ENCODE measurements at places on chromosomes 2 and 18.

DNA sequence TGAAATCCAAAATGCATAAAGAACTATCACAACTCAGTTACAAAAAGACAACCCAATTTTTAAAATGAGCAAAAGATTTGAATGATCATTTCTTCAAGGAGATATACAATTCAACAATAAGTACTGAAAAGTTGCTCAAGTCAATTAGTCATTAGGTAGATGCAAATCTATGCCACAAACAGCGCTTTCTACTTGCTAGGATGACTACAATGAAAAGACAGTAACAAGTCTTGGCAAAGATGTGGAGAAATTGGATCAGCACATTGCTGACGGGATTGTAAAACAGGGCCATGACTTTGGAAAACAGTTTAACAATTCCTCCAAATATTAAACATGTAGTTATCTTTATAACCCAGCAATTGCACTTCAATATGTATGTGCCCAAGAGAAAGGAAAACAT is 166.3 kb upstream of the MC4R start:
- DNase-seq = no peak

GRCh38 chr18:22344445-22344844 is 73.3 kb downstream of the CTAGE1 start:
- no peak for DNase-seq

DNA sequence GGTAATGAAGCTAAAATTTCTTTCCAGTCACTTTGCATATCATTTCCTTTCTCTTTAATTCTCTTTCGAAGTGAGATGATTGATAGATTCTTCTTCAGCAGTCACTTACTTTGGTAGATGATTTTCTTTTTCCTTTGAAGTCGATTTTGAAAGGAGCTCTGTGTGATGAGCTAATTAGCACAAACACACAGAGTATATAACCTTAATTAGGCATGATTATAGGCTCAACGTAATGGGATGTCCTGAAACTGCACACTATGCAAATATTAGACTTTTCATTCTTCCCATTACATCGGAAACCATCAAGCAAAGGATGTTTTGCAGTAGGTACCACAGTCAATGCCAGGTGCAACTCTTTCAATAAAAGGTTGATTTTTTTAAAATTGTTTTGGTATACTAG is 6.4 kb upstream of the CTLA4 start:
- DNase-seq = no peak

DNA sequence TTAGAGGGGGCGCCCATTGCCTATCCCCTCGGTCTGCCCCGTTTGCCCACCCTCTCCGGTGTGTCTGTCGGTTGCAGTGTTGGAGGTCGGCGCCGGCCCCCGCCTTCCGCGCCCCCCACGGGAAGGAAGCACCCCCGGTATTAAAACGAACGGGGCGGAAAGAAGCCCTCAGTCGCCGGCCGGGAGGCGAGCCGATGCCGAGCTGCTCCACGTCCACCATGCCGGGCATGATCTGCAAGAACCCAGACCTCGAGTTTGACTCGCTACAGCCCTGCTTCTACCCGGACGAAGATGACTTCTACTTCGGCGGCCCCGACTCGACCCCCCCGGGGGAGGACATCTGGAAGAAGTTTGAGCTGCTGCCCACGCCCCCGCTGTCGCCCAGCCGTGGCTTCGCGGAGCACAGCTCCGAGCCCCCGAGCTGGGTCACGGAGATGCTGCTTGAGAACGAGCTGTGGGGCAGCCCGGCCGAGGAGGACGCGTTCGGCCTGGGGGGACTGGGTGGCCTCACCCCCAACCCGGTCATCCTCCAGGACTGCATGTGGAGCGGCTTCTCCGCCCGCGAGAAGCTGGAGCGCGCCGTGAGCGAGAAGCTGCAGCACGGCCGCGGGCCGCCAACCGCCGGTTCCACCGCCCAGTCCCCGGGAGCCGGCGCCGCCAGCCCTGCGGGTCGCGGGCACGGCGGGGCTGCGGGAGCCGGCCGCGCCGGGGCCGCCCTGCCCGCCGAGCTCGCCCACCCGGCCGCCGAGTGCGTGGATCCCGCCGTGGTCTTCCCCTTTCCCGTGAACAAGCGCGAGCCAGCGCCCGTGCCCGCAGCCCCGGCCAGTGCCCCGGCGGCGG is 1.7 kb downstream of the MYCN start:
- DNase-seq = no peak

DNA sequence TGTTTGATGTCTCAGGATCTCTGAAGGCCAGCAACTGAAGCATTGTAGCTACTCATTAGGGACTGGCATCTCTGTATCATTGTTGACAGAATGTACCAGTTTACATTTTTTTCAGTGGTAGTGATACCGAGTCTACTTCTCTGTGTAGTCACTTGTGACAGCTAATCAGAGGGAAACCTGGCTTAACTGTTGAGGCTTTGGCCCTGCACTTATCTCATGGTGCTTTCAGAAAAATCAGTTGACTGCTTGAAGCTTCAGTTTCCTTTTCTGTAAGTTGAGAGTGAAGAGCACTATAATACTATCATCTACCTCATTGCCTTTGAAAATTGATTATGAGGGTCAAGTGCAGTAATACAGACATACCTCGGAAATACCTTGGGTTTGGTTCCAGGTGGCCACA is 90.0 kb downstream of the COMMD1 start:
- no peak for DNase-seq

DNA sequence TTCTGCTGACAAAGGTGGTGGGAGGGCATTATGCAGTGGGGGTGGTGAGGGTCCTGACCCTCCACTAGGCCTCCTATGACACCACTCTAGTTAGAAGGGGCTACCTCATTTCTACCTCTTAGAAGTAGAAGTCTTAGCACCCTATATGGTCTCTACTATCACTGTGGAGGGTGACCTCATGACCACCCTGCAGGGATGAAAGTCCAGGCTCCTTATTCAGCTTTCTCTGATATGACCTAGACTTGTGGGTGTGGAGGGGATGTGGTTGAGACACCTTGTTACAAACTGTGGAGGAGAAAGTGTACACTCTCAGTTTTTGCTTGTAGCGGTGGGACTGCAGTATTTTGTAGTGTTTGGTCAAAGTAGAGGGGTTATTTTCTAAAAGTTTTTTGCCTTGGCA is 18.6 kb downstream of the TMEM182 start:
- no peak for DNase-seq

DNA sequence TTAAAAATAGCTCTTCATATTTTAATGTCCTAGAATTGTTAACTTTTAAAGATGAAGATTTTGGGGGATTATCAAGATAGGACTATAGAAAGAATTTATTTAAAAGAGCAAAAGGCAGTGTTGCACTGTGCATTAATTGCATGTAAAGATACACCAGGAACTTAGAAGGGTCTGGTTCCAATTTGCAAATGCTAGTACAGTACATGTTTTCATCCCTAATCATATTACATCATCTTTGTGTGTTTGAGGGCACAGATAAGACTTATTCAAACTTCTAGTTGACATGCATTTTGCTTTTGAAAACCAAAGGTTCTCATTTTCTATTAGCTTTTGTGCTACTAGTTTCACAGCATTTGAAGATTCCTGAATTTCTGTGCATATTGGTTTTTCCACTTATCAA is 231.7 kb upstream of the LYPD1 start:
- DNase-seq = no peak

DNA sequence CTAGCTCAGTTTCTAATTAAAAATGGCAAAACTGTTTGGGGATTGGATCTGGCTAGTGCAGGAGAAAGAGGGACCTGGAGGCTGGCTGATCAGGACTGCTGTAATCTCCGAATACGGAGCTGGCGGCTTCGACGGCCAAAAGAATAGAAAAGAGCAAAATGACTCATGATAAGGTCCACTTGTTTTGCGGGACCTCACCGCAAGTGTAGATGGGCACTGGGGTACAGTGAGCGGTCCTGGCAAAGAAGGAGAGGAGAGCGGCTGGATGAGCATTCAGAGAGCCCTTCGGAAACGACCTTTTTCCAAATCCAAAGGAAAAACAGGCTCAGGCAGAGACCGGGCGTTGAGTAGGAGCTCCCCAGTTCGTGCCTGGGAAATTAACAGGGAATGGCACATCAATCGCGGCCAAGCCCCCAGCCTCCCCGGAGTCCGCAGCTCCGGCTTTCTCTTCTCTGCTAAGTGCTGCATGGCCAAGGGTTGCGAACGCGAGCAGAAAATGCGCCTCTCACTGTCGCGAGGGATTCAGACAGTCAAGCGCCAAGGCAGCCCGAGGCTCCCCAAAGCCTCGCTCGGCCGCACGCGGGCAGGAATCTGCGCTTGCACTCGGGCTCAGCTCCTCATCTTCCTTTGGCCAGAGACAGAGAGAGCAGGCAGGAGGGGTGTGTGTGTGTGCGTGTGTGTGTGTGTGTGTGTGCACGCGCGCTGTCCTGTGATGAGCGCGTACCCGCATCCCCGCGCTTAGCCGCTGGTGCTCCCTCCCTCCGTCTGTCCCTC is 1.8 kb downstream of the DCC start:
- no peak for DNase-seq

DNA sequence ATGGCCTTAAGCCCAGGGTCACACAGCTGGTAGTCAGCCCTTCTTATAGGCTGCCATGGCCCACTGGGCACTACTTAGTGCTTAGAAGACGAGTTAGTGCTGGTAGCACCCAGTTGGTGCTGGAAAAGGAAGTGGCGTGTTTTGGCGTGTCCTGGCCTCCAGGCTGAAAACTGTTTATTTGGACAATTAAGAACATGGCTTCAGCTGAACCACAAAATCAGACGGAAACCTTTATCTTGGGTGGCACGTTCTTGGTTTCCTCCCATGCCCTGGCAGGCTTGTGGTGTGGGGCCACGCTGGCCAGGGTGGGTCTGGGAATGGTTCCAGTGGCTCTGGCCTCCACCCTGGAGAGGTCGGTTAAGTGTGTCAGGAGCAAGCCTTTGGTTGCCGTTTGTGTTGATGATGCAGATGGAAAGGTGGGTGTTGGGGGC is 141.5 kb upstream of the HAAO start:
- DNase-seq = no peak

GRCh38 chr18:26421931-26422330 is 126.4 kb downstream of the KCTD1 start:
- DNase-seq = no peak

- DNase-seq = no peak
Observed at GRCh38 chr18:53784253-53784652, 440.2 kb downstream of the MBD2 start.

- no peak for DNase-seq
Observed at GRCh38 chr2:100895402-100895801, 75.5 kb downstream of the NPAS2 start.

DNA sequence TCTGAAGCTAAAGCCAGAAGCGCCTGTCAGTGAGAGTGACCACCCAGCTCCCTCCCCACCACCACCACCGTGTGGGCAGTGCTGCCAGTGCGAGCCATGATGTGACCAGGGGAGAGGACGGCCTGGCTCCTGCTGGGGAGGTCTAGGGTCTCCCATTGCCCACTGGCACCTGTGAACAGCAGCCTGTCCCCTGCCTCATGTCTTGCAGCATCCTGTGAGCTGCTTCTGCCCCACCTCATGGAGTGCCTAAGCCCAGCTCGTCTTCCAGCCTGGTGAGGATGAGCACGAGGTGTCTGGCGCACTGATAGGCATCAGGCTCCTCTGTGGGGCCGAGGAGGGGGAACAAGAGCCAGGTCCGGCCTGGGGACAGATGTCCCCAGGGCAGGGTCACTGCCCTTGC is 61.4 kb downstream of the FAM168B start:
- DNase-seq = no peak

DNA sequence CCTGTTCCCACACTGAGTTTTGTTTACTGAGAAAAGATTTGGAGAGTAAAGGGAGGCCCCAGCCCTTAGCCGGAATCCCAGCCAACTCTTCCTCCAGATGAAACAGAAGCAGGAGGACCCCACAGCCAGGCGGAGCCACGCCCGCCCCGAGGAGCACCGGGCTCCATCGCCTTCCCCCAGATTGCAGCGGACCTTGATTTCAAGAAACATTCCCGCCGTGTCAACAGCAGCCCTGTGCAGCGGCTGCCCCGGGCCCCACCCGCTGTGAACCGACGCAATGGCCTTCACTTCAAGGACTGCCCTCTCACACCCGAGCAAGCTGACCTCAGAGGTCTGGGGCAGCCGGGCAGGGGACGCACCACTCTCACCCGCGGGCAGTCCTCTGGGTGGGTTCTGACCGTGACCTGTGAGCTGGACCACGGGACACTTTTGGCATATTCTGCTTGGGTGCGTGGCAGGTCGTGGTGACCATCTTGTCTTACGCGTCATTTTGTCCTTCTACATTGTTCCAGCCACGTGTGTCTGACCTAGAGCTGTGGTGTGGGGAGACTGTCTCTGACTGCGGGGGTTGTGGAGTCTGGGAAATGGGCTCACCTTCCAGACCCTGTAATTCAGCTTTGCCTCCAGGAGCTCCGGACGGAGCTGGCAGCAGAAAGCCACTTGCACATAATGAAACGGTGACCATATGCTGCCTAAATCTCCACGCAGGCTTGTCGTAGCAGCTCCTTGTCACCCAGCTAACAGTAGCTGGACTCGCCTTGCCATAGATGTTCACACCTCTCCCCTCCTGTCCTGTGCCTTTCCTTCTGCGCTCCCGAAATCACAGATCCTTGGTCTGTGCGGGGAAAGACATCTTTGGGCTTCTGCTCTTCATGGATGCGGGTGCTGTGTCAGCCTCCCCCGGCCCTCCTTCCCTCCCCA is 32.0 kb upstream of the INHBB start:
- no peak for DNase-seq
